A549 treated with GW870086 at 1 μM for 4 hours (cell line): ENCODE measurements at places on chromosomes 3 and 15. TPM values are rescaled to one million over a fixed set of nuclear protein-coding genes. Genes with fewer than 3 reads are reported as not detected.

Gene CACNA2D3
- total RNA-seq = 0.15 to 0.34 TPM (median 0.25 TPM) in 4 of 5 replicates, not detected in the other

Gene ACAD11
- 3.9 to 7.1 TPM (median 4.4 TPM) in 5 replicates for total RNA-seq

Gene ADGRG7
- total RNA-seq = not detected in 5 replicates

Gene NANOGP8
- not detected in 5 replicates for total RNA-seq

Gene GASK1A
- total RNA-seq = not detected in 5 replicates

Gene LRRK1
- total RNA-seq = 13.7 to 18.2 TPM (median 17.3 TPM) in 5 replicates

Gene SAMD7
- total RNA-seq = not detected in 5 replicates

Gene SLC22A13
- total RNA-seq = 0.07 to 0.10 TPM in 2 of 5 replicates, not detected in the others

Gene RAB8B
- 9.8 to 17.4 TPM (median 15.5 TPM) in 5 replicates for total RNA-seq

Gene TMEM207
- total RNA-seq = not detected in 5 replicates

Gene ABI3BP
- total RNA-seq = 0.91 to 2.3 TPM (median 1.6 TPM) in 5 replicates

Gene MYRIP
- total RNA-seq = 0.03 TPM in 1 of 5 replicates, not detected in the others

Gene RTP3
- total RNA-seq = not detected in 5 replicates

Gene FAM107A
- total RNA-seq = 0.08 to 0.21 TPM (median 0.13 TPM) in 5 replicates

Gene TRH
- total RNA-seq = not detected in 5 replicates

Gene TCF12
- total RNA-seq = 32.1 to 44.6 TPM (median 36.9 TPM) in 5 replicates

Gene EFHB
- total RNA-seq = 0.94 to 1.5 TPM (median 1.3 TPM) in 5 replicates

Gene CHL1
- total RNA-seq = not detected in 5 replicates

Gene P2RY12
- not detected in 5 replicates for total RNA-seq

Gene ERICH6
- 0.06 TPM in 1 of 5 replicates, not detected in the others for total RNA-seq

Gene AP3B2
- total RNA-seq = 0.47 to 1.0 TPM (median 0.68 TPM) in 5 replicates

Gene CHST13
- 0.41 to 1.5 TPM (median 0.88 TPM) in 5 replicates for total RNA-seq

Gene PPP4R2
- total RNA-seq = 30.6 to 38.8 TPM (median 35.3 TPM) in 5 replicates

Gene COMMD2
- total RNA-seq = 32.2 to 40.3 TPM (median 36.4 TPM) in 5 replicates

Gene ANKRD63
- 0.25 to 0.41 TPM (median 0.37 TPM) in 5 replicates for total RNA-seq

Gene SERPINI2
- not detected in 5 replicates for total RNA-seq

Gene STRIT1
- total RNA-seq = not detected in 5 replicates

Gene PLA2G4E
- not detected in 5 replicates for total RNA-seq

Gene CCDC80
- total RNA-seq = 41.8 to 63.0 TPM (median 60.6 TPM) in 5 replicates

Gene CMTM8
- 8.5 to 14.8 TPM (median 13.0 TPM) in 5 replicates for total RNA-seq

Gene NDUFAF3
- 63.1 to 98.4 TPM (median 86.2 TPM) in 5 replicates for total RNA-seq

Gene ALCAM
- 55.2 to 82.9 TPM (median 79.2 TPM) in 5 replicates for total RNA-seq
